ENCODE measurements at places on chromosomes 6 and 20. TPM values are rescaled to one million over a fixed set of nuclear protein-coding genes. Genes with fewer than 3 reads are reported as not detected.

The TLDC2 gene
- total RNA-seq: not detected

The CRIP3 gene
- 0.11 TPM for total RNA-seq

The EPPIN gene
- not detected for total RNA-seq

The NAPB gene
- total RNA-seq: 3.6 TPM

The GTF2H4 gene
- 20.5 TPM for total RNA-seq
